ENCODE measurements at places on chromosomes 11 and 22. TPM values are rescaled to one million over a fixed set of nuclear protein-coding genes. Genes with fewer than 3 reads are reported as not detected.
A peak's percentile ranks its signal among the peaks of the same experiment; 100 is the strongest.

ABCC8 gene
- total RNA-seq, result not detected

SMTNL1 gene
- total RNA-seq, result not detected

WT1 gene
- total RNA-seq, result not detected

HBE1 gene
- total RNA-seq, result not detected

OR5B21 gene
- not detected for total RNA-seq

KDM2A gene
- 65.1 TPM for total RNA-seq

BACE1-AS gene
- 3.9 TPM for total RNA-seq

CYP2D6 gene
- 1.9 TPM for total RNA-seq

SERPINH1 gene
- total RNA-seq, result 17.4 TPM

GRCh38 chr11:132962041-132962440 lies 570.3 kb downstream of the OPCML start:
- DNase-seq, result no peak

- DNase-seq, result no peak
Observed at GRCh38 chr11:11513422-11513821, 108.4 kb downstream of the GALNT18 start.

DNA sequence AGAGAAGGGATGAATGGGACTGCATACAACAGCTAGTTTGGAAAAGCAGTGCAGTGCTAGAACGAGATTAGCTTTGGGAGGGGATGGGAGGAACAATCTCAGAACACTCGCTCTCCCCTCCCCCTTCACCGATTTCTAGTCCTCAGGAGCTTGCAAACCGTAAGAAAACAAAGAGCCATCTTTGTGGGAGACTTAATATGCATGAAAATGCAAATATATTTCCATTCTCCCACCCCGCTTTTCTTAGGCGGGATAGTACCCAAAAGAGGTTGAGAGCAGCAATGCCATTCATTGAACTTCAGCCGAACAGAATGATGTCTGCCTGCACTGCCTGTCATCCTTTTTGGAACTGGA lies 1.1 kb downstream of the SPINDOC start:
- DNase-seq, result no peak

- DNase-seq, result no peak
Observed at GRCh38 chr22:17334059-17334458, 35.2 kb upstream of the CECR2 start.

GRCh38 chr11:14677146-14677545 lies 33.5 kb downstream of the PDE3B start:
- DNase-seq, result no peak

DNA sequence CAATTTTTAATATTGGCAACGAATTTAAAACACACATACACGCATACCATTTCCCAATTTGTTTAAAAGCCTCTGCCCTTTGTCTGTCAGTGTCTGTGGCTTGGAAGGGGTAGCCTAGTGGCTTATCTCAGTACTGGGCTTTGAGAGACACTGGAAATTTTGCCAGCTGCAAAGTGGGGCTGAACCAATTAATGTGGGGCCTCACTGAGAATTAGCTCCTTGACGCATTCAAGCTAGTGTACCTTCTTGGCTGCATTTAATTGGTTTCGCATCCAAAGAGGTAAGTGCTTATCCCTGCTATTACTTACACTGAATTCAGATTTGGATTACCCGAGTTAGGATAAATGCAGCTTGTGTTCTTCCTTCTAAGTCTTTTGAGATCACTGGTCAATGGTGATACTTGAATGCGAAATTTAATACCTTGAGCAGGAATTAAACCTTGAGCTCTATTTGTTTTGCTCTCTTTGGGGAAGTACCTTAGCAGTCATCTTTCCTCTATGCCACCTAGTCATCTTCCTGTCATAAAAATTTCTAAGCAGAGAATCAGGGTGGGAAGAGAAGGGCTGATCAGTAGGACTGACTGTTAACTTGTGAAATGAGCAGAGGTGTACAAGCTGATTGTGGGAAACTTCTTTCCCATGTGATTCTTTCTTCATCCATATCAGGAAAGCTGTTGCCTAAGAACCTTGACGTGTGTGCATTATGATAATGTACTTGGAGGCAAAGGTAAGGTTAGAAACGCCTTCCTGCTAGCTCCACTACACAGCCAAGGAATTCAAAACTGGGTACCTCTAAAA lies 187.7 kb upstream of the E2F8 start:
- DNase-seq, result no peak

- no peak for DNase-seq
Observed at GRCh38 chr11:75279273-75279672, 38.7 kb downstream of the TPBGL start.

DNA sequence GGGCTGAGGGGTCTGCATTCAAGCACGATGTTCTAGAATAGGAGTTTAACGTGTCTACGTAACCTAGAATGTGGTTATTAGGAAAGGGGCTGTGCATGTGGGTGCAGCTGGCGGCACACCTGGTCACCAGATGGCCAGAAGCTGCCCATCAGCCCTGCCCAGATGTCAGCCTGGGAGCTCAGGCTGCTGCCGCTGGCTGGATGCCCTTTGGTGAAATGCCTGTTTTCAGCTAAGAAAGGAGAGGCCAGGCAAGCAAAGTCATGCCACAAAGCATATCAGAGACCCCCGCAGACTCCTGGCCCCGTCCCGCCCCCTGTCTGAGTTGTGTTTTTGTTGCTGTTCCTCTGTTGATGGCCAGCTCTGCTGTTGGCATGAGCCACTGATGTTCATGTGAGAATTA lies 11.3 kb upstream of the ADORA2A start:
- no peak for DNase-seq

GRCh38 chr22:37213218-37213855 lies 1.1 kb upstream of the SSTR3 start:
- DNase-seq, result no peak

DNA sequence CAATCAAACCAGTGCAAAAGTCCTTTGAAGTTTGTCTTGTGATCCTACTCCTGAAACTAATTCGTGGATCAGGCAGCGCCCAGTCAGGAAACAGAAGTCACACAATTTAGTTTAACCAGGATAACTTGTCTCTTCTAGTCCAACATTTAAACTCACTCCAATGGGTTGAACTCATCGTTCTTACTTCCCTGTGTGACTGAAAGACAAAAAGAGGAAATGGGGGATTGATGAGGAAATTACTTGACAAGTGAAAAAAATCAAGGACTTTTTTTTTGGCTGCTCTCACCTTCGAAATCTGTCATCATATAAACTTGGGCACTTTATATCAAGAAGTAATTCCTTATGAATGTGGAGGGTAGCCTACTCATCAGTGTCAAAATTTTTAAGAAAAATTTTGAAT lies 78.4 kb downstream of the HSD17B12 start:
- no peak for DNase-seq

- no peak for DNase-seq
Observed at GRCh38 chr11:54930930-54931329, 224.3 kb downstream of the OR4A5 start.

- DNase-seq, result no peak
Observed at GRCh38 chr11:79229047-79229446, 211.8 kb downstream of the TENM4 start.

- peak; percentile 90 for DNase-seq
Observed at GRCh38 chr11:67382276-67383136, 9.1 kb upstream of the CLCF1 start.
